Activated T-helper 1 cell treated with Interleukin-2 at 50 U/mL for 16 hours (primary cell): ENCODE measurements at places on chromosomes 5 and 9.

GRCh38 chr5:131193106-131193505 lies 22.4 kb downstream of the LYRM7 start:
- DNase-seq, result no peak

DNA sequence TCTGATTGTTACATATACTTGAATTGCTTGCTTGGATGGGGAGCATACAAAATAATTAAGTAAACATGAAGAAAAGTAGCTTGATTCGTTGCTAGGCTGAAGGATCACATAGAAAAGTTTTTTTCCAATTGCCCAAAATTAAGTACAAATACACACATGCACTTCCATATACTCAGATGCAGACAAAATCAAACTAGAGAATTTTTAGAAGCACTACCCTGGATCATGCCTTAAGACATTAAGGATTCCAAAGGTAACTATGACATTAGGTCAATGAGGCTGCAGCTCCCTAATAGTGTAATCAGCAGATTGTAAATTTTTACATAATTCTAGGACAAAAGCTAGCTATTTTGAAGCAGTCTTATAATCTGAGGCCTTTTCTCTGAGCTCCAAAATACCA lies 216.9 kb upstream of the TMEM161B start:
- no peak for DNase-seq

DNA sequence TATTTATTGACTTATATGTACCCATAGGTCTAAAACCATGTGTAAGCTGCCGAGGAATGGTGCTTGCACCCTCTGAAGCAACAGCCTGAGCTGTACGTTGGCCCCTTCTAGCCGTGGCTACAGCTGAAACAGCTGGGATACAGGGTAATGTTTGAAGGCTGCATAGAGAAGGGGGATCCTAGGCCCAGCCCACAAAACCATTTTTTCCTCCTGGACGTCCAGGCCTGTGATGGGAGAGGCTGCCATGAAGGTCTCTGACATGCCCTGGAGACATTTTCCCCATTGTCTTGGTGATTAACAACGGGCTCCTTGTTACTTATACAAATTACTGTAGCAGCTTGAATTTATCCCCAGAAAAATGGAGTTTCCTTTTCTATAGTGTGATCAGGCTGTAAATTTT lies 244.7 kb downstream of the COMMD10 start:
- no peak for DNase-seq

GRCh38 chr9:128276008-128276573 lies at the start of gene SWI5:
TSS of gene SWI5 (plus strand) at chr9:128276276.
- peak; percentile 99 for DNase-seq

- DNase-seq, result no peak
Measured at GRCh38 chr5:56569566-56569965, 245.8 kb upstream of the MAP3K1 start.

- DNase-seq, result no peak
Measured at GRCh38 chr5:149049371-149049781, 13.5 kb downstream of the SH3TC2 start.

- DNase-seq, result no peak
Measured at GRCh38 chr9:131366761-131367401, 27.0 kb upstream of the PRRC2B start.

GRCh38 chr5:100647461-100648230 lies 112.5 kb downstream of the FAM174A start:
- DNase-seq, result no peak

DNA sequence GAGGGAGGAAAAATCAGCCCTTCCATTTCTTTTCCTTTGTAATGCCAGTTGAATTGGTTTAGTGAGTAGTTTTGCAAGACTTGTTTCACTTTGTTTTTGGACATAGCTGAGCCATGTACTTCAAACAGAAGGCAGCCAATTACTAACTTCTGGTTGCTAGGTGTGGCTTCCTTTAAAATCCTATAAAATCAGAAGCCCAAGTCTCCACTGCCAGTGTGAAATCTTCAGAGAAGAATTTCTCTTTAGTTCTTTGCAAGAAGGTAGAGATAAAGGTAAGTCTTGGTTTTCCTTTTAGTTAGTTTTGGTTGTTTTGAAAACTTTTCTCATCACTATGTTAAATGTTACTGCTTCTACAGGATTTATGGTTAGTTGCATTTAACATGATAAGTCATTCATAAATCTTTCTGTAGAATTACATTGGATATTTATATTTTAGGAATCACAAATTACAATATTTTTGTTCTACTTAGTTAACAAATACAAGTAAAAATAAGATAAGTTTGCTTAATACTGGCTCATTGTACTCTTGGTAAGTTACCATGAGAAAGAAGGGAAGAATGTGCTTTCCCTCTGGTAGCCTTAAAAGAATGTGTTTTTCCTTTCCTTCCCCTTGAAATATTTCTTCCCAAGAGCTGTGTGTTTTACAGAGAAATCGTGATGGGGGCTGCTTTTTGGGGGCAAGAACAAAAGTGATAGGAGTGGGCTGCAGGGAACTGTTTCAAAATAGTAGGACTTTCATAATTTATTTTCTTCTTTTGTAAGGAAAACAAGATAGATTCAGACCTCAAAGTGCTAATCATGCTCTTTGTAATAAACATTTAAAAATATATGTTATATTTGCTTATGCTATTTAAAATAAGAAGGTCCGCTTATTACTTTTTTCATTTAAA lies at the start of gene ANXA1:
ANXA1 (plus strand) TSS at position 213 of the 890 bp plus-strand sequence. CDS start 6,671 bp downstream, outside the sequence.
- DNase-seq, result no peak

DNA sequence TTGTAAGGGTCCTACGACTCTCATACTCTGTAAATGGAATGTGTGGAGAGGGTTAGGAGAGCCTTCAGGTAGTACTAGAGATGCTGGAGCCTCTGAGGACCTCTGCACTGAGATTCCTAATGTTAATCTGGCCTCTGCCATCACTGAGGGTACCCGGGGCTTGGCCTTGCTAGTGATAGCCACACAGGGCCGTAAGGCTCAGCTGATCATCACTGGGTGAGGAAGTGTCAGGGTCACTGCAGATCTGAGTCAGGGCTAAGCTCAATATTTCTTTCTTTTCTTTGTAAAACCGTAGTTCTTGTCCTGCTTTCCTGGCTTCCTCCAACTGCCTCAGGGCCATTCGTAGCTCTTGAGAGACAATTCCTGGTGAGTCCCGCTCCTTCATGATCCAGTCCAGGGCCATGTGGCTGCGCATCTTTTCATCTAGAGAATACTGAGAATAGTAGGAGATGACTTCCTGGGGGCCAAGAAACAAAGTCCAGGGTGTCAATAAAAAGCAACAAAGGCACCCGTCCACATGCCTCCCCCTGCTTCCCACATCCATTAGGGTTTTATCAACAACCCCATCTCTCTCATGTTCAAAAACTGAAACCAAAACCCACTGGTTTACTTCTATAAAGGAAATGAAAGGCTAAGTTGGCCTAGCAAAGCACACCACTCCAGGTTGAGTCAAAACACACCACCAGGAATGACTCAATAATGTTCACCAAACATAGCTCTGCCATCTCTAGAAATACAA lies 47.7 kb downstream of the LIX1 start:
- DNase-seq, result no peak

GRCh38 chr5:58944221-58944620 lies 361.3 kb downstream of the RAB3C start:
- no peak for DNase-seq

- no peak for DNase-seq
Measured at GRCh38 chr5:151463137-151464029, 16.0 kb downstream of the SLC36A1 start.

GRCh38 chr5:91384671-91385430 lies 1.7 kb upstream of the ARRDC3 start:
- no peak for DNase-seq

- DNase-seq, result peak; percentile 0
Measured at GRCh38 chr5:58459146-58460001, 512 bp downstream of the PLK2 start.

DNA sequence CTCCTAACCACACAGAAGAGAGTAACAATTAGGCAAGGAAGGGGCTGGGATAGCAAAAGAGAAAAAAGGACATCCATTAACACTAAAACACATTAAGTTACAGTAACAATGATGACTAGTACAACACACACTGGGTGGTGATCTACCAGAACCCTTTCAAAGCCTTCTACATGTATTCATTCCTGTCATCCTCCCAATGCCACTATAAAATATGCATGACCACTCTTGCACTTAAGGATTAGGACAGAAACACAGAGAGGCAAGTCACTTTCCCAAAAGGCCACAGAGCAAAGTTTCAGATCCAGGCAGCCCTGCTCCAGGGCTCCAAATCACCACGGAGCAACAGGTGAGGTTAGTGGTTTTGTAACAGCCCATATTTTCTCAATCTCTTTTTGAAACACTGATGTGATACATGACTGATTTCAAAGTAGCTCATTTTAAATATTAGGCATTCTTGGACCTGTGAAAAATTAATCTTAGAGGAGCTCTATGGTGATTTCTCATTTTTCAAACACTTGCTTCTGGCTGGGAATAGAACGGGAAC lies 86.7 kb downstream of the AUH start:
- DNase-seq, result no peak

DNA sequence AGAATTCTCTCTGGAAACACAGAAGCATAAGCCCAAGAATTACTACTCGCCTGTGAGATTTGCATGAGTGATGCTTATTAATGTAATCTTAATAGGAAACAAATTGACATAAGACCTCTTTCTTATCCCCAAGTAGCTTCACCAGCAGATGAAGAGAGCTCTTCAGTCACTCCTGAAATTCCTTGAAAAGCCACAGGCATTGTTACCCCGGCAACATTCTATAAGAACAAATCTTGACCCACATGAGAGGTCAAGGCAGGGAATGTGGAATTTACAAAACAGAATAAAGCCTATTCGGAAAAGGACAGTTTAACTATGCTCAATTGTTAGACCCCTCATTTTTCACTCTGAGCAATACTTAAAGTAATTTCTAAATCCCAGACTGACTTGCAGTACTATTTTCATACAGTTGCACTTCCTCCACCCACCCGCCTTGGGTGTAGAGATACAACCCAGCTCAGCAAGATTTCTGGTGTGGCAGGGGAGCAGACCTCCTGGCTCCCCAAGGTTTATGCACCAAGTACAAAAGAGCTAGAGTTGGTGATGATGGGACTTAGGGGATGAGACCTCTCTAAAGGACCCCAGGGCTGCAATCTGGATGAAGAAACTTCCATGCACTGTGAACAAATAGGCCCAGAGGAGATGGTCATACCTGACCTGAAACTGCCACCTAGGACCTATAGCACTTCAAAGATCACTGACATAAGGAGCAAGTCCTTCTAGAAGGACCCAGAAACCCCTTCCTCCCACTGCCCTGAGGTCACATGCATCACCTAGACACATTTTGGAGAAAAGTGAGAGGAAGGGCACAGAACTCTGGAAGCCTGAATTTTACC lies 242.1 kb downstream of the ZNF608 start:
- no peak for DNase-seq

GRCh38 chr5:17925276-17925675 lies 291.0 kb downstream of the TAF11L14 start:
- DNase-seq, result no peak

GRCh38 chr5:163489055-163489744 lies 16.2 kb upstream of the MAT2B start:
- DNase-seq, result no peak

- no peak for DNase-seq
Measured at GRCh38 chr5:74540622-74541021, 99.9 kb downstream of the ENC1 start.

GRCh38 chr5:38369692-38370091 lies 111.3 kb downstream of the EGFLAM start:
- DNase-seq, result no peak

DNA sequence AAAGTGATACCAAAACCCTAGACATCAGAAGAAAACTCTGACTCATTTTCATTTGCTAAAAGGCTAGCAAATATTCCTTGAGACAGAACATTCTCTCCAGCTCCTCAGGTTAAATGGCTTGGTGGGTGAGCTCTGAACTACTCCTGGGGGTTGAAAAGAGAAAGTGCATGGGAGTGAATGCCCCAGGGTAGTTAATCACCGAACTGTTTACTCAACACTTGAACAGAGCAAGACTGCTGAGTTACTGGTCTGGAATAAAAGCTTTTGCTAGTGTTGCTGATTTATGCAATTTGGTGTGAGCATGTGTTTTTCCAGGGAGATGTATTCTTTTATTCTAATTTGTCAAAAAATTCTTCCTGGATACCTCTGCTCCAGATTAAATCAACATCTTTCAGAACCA lies 88.3 kb upstream of the PRDM9 start:
- DNase-seq, result no peak

DNA sequence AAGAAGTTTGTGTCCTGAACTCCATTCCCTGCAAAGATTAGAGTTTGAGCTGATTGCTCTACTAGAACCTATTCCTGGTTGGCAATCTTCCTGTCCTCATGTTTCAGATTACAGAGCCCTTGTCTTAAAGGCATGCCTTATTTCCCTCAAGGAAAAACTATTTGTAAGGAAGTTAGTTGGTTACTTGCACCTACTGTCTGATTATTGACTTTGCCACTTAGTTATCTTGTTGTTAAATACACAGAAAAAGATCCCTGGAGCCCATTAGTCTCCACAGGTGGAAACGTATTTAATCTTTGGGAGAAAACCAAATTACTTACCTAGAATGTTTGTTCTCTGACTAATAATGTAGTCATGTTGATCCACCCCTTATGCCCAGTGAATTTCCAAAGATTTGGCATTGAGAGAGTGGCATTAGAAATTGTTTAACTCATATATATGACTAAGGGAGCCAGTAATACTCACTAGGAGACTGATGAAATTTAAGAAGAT lies 132.3 kb upstream of the ELL2 start:
- no peak for DNase-seq
